ENCODE measurements at places on chromosomes 16 and 17.
A peak's percentile ranks its signal among the peaks of the same experiment; 100 is the strongest.

- no peak overlapping the region for H3K4me3 ChIP-seq
- peaks cover 2% of the 10 kb centered on the region for H3K36me3 ChIP-seq
- H3K27me3 ChIP-seq, result peaks cover 80% of the 10 kb centered on the region
Observed at GRCh38 chr17:39597372-39598046, 10.2 kb downstream of the NEUROD2 start.

DNA sequence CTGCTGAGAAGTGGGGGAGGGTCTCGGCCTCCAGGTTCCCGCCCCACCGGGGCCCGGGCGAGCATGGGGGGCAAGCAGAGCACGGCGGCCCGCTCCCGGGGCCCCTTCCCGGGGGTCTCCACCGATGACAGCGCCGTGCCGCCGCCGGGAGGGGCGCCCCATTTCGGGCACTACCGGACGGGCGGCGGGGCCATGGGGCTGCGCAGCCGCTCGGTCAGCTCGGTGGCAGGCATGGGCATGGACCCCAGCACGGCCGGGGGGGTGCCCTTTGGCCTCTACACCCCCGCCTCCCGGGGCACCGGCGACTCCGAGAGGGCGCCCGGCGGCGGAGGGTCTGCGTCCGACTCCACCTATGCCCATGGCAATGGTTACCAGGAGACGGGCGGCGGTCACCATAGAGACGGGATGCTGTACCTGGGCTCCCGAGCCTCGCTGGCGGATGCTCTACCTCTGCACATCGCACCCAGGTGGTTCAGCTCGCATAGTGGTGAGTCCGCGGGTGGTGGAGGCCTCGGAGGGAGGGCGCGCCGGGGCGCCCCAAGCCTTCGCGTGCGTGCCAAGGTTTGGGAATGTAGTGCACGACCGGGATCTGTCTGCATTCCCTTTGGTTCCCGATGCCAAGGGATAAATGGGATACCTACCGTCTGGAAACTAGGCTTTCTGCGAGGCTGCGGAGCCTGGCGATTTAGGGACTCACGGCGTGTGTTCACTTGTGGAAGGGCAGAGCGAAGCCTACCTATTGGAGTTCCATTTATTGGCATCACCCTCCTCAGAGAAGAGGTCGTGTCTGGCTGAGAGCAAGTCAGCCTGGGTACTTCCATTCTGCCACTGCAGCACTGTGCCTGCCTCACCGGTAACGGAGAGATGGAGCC lies 1.0 kb downstream of the ZNRF1 start:
- peak; percentile 89 for DNase-seq
- peaks cover 7% of the 10 kb centered on the region for H3K27me3 ChIP-seq
- peak overlapping the region; percentile 87 for H3K27ac ChIP-seq
- peaks cover 45% of the 10 kb centered on the region for H3K4me1 ChIP-seq
- peak overlapping the region; percentile 96 for H3K4me3 ChIP-seq

- H3K27me3 ChIP-seq, result no peaks in the 10 kb centered on the region
- H3K4me3 ChIP-seq, result no peak overlapping the region
- DNase-seq, result no peak
- H3K4me1 ChIP-seq, result peaks cover 4% of the 10 kb centered on the region
- H3K36me3 ChIP-seq, result peaks cover 3% of the 10 kb centered on the region
- no peak overlapping the region for H3K27ac ChIP-seq
Observed at GRCh38 chr16:4097826-4098240, 18.4 kb downstream of the ADCY9 start.

DNA sequence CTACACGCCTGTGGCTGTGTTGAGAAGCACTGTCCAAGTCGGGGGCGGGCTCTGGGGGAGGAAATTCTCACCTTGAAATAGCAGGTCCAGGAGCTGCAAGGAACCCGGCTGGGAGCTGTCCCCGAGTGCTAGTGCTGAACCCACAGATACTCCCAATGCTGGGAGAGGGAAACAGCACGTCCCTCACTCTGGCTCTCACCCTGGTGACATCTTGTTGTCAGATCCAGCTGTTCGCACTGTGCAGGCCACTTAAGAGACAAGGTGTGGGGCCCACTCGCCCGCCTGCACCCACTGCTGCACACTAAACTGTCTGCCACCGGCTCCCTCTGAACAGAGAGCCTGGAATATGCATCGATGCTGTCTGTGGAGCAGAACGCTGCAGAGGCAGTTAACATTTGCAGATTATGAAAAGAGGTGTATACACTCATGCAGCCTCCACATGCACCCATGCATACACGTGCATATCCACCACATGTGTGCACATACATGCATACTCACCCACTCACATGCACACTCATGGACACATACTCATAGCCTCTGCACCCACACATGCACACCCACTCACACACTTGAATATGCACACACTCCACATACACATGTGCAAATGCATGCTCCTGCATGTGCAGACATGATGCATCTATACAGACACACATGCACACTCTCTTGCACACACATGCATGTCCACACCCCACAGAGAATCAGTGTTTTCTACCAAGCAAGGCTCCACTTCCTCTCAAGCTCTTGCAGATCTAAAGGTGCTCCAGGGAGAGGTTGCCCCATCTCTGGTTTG lies 42.0 kb downstream of the MGAT5B start:
- no peaks in the 10 kb centered on the region for H3K36me3 ChIP-seq
- no peaks in the 10 kb centered on the region for H3K4me1 ChIP-seq
- peaks cover 2% of the 10 kb centered on the region for H3K27me3 ChIP-seq
- H3K27ac ChIP-seq, result no peak overlapping the region
- no peak overlapping the region for H3K4me3 ChIP-seq

DNA sequence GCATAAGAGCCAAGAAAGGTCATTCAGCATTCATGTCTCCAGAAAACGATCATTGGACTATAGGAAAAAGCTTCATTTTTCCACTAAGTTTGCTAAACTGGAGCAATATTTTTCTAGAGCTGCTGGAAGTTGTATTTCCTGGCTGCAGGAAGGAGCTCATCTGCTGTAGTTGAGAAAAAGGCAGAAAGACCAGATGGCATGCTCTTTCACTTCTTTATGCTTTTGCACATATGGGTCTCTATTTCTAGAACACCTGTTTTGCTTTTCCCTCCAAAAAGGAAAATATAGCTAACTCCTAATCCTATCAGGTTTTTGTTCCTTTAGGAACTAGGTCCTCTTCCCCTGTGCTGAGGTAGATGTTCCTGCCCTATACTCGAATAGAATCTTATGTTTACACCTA lies 61.9 kb upstream of the HLF start:
- H3K27ac ChIP-seq, result no peak overlapping the region
- no peaks in the 10 kb centered on the region for H3K4me1 ChIP-seq
- H3K27me3 ChIP-seq, result peaks cover 15% of the 10 kb centered on the region
- no peaks in the 10 kb centered on the region for H3K36me3 ChIP-seq
- no peak overlapping the region for H3K4me3 ChIP-seq

- H3K27me3 ChIP-seq, result no peaks in the 10 kb centered on the region
- no peak overlapping the region for H3K4me3 ChIP-seq
- no peak overlapping the region for H3K27ac ChIP-seq
Observed at GRCh38 chr17:11705111-11705510, 106.8 kb downstream of the DNAH9 start.

DNA sequence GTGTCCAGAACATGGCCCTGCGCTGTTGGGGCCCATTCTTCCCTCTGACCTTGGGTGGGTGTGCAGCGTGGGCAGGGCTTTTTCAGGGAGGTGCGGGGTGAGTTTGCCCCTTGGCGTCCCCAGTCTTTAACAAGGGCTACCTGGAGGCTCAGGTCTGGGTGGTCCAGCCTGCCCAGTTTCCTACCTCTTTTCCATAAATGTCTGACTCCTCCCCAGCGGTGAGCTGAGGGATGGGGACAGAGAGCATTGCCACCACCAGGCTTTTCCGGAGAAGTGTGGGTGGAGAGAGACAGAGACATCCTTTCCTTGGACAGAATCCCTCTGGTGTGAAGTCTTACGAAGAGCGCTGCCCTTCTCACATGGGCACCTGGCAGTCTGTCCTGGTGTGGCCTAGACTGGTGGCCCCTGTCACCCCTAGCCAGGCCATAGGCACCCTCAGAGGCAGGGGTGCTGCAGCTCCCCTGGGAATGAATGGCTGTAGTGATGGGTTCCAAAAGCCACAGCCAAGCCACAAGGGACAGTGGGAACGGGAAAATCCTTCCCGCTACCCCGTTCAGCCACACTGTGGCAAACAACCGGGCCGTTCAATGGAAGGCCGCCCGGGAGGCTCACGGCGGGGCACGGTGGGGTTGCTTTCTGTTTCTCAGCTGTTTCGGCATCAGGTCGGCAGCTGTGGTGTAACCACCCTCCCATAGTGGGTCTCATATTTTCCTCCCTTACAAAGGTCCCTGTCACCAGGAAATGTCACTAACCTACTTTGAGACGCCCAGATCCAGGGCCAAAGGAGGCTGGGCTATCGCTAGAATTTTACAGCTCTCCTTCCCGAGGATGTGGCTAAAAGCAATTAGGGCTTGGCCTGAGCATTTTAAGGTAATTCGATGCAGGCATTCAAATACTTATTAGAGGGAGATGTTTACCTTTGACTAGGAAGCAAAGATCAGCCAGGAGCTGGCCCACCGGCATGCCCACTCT lies 61.9 kb upstream of the GSE1 start:
- H3K27me3 ChIP-seq, result peaks cover 8% of the 10 kb centered on the region
- no peak for DNase-seq
- peaks cover 8% of the 10 kb centered on the region for H3K36me3 ChIP-seq
- H3K27ac ChIP-seq, result peak overlapping the region; percentile 41
- peak overlapping the region; percentile 28 for H3K4me3 ChIP-seq
- peaks cover 17% of the 10 kb centered on the region for H3K4me1 ChIP-seq

DNA sequence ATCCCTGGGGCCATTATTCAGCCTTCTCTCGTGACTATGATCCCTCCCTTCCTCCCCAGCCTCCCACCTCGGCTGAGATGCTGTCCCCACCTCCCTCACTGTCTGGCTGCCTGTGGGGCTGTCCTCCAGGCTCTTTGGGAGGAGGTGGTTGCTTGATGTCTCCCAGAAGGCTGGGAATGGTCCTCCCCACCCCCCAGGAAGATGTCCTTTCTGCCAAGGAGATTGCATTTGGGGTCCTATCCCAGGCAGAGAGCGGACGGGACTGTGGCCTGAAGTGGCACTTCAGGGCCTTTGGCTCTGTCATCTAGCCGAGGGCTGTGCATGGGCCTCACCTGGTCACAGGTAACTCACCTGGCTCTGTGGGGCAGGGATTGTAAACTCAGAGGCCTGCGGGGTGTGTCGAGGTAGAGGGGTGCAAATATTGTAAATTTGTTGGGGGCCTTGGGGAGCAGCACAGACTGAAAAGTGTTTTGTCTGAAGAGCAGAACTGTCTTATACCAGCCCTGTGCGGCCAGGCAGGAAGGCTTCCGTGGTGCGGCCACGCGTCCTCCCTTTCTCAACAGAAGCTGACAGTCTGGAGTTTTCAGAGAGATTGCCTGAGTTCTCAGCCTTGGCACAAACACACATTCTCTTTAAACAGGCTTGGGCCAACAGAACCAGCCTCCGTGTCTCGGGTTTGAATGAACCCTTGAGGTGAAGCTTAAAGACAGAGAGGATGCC lies 177.9 kb downstream of the SEC14L1 start:
- no peaks in the 10 kb centered on the region for H3K27me3 ChIP-seq
- H3K4me3 ChIP-seq, result peak overlapping the region; percentile 86
- no peaks in the 10 kb centered on the region for H3K36me3 ChIP-seq

DNA sequence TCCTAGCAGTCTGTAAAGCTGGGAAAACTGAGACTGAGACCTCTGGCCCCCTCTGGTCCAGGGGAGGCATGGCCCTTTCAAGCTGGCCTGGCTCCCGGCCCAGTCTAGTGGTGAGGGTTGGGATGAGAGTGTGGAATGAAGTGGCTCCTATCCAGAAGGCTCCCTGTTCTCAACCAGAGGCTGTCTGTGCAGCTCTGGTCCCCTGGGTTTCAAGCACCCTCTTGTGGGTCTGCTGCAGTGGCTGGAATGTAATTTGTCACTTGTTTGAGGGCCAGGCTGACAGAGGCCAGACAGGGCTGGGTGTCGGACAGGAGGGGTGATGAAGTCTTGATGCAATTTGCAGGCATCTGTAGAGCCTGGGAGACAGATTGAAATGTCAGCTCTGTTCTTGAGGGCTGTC lies 22.1 kb upstream of the PHF12 start:
- DNase-seq, result no peak
- peaks cover 2% of the 10 kb centered on the region for H3K4me1 ChIP-seq
- H3K27ac ChIP-seq, result no peak overlapping the region
- no peaks in the 10 kb centered on the region for H3K36me3 ChIP-seq

GRCh38 chr17:74404218-74404617 lies 27.7 kb upstream of the GPRC5C start:
- no peak overlapping the region for H3K4me3 ChIP-seq
- DNase-seq, result no peak
- H3K27me3 ChIP-seq, result peaks cover 12% of the 10 kb centered on the region
- H3K4me1 ChIP-seq, result peaks cover 5% of the 10 kb centered on the region

- peak overlapping the region; percentile 80 for H3K27ac ChIP-seq
- H3K4me1 ChIP-seq, result peaks cover 58% of the 10 kb centered on the region
- no peak for DNase-seq
- H3K4me3 ChIP-seq, result peak overlapping the region; percentile 88
- no peaks in the 10 kb centered on the region for H3K27me3 ChIP-seq
Observed at GRCh38 chr17:39926135-39926587, 1.2 kb downstream of the ORMDL3 start.

DNA sequence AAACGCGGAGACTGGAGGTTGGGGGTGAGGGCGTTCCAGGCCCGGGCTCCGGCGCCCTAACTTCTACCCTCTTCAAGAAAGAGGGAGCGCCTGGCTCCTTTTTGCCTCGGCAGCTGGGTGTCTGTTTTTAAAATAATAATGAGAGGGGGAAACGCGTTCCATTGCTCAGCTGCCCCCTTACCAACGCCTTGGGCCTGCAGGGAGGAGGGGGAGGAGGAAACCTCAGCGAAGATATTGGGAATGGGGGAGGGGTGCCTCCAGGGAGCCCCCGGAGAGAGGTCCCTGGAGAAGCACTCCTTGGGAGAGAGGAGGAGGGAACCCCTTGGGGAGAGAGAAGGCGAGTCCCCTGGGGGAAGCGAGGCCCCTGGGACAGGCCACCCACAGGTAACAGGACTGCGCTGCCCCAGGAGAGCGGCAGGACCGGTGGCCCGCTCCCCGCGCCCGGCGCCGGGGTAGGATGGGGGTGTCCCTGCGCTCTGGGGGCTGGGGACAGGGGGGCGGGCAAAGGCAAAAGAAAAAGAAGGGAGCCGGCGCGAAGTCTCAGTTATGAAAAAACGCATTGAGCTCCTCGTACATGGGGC lies 2.7 kb downstream of the NEUROD2 start:
- H3K4me1 ChIP-seq, result peaks cover 13% of the 10 kb centered on the region
- no peak for DNase-seq
- no peak overlapping the region for H3K4me3 ChIP-seq
- H3K27me3 ChIP-seq, result peaks cover 74% of the 10 kb centered on the region
- H3K27ac ChIP-seq, result peak overlapping the region; percentile 45

DNA sequence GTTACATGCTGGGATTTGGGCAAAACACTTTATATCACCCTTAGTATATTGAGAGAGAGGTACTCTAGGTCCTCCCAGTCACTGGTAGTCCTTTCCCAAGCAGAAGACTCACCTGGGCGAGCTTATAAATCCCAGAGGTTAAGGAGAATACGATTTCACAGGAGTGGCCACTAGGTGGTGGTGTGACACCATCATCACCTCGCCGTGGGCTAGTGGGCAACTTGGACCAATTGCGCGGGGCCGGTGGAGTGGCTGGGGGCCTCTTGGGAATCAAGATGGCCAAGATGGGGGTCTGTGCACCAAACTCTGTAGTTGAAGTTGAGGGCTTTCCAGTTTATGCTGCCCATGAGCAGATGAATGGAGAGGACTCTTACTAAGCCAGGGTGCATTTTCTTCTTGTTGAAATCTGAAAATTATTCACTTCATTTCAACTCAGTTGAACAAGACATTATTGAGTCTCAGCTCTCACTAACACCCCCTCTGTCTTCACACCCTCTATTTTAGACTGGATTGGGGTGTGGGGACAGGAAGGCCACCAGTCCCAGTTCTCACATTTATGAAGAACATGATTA lies 38.2 kb upstream of the PIRT start:
- DNase-seq, result peak; percentile 64
- no peak overlapping the region for H3K4me3 ChIP-seq
- H3K27ac ChIP-seq, result no peak overlapping the region
- no peaks in the 10 kb centered on the region for H3K27me3 ChIP-seq
- no peaks in the 10 kb centered on the region for H3K36me3 ChIP-seq

Measured in activated CD4-positive, alpha-beta T cell treated with anti-CD3 and anti-CD28 coated beads, Interleukin-2, amount 10 ng/mL, durations not matched to agents 24 days and 14 days (primary cell).